ENCODE measurements at places on chromosomes 4 and X.

DNA sequence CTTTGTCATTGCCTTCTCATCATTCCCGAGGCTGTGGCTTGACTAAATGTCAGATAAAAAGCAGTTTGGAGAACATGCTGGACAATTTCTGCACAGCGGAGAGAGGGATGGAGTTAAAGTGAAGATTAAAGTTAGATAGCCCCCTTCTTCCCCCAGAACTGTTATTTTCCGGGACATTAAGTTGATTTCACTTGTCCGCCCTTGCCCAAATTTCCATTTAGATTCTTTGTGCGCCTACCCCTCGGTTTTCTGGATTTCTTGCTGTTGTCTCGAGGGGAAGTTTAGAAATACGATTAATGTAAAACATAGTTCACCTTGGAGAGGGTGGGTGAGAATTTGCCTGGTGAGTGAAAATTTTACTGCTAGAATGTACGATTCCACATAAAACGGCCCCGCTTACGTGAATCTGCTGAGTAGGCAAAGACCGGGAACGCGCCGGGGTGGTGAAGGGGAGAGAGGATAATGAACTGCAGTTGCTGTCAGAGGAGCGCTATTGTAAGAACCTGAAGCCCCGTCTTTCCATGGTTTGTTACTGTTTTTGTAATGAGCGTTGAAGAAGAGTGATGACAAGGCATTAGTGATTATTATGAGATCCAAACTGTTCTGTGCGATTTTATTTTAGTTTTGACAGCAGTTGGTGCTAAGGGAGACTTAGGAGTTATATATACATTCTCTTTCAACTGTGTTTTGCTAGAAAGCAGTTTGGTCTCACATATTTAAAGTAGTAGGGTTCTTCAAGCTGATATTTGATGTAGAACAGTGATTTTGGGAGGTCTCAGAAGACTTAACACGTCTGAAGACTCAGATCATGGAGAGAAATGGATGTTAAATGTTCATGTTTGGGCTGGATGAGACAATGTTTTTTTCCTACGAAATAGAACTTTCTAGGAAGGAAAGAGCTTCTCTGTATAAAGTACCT is 73.0 kb downstream of the AFF1 start:
- peak; percentile 63 for DNase-seq

DNA sequence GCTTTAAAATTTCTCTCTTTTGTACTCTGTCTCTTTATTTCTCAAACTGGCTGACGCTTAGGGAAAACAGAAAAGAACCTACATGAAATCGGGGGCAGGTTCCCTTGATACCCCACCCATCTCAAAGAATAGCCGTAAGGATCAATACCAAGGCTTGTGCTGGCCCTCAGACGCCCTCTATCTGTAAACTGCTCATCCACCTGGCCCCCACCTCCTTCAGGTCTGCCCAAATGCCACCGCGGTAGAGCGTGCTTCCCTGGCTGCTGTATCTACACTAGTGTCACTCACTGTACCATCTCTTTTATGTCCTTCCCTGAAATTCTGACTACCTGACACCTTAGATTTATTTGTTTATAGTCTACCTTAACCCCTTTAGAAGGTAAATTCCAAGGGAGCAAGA is 62.8 kb downstream of the SMIM20 start:
- DNase-seq, result no peak

DNA sequence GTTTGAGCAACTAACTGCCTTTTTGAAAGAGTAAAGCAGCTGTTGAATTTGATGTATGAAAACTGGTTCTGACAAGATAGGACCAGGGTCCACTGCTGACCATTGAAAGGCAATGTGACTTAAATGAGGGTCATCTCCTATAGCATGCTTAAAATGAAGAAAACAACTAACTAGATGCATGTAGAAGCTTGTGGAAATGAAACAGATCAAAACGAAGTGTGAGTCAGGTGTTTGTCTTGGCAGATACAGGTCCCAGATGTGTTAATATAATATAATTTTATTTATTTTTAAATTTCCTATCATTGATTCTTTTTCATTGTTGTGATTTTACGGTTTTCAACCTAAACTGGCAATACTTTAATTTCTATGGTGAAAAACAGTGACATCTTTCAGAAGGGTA is 83.6 kb downstream of the ATOH1 start:
- DNase-seq, result no peak

GRCh38 chr4:157888281-157888680 is 284.5 kb downstream of the GASK1B start:
- DNase-seq, result no peak

GRCh38 chr4:89308161-89308500 is 531 bp upstream of the GPRIN3 start:
- DNase-seq, result peak; percentile 1

GRCh38 chrX:69036674-69037573 is 128.3 kb downstream of the PJA1 start:
- no peak for DNase-seq

- DNase-seq, result no peak
Observed at GRCh38 chr4:78247536-78248285, 190.6 kb downstream of the FRAS1 start.

- peak; percentile 11 for DNase-seq
Observed at GRCh38 chrX:27966492-27966891, 14.8 kb downstream of the DCAF8L1 start.

DNA sequence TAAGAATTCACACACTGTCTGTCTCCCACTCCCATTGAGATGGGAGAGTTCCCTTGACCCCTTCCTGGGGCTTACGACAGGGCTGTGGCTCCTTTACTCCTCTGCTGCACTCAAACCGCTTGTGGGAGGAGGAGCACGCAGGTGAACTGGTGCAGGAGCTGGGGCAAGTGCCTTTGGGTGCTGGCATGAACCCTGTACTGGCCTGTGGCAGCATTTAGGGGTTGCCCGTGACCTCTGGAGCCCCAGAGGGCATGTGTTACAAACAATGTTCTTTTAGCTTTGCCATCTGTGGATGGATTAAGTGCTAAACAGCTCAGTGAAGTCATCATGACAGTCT is 21.8 kb upstream of the FTHL17 start:
- DNase-seq, result no peak

GRCh38 chrX:75957107-75957610 is 172.1 kb upstream of the MAGEE2 start:
- DNase-seq, result no peak

DNA sequence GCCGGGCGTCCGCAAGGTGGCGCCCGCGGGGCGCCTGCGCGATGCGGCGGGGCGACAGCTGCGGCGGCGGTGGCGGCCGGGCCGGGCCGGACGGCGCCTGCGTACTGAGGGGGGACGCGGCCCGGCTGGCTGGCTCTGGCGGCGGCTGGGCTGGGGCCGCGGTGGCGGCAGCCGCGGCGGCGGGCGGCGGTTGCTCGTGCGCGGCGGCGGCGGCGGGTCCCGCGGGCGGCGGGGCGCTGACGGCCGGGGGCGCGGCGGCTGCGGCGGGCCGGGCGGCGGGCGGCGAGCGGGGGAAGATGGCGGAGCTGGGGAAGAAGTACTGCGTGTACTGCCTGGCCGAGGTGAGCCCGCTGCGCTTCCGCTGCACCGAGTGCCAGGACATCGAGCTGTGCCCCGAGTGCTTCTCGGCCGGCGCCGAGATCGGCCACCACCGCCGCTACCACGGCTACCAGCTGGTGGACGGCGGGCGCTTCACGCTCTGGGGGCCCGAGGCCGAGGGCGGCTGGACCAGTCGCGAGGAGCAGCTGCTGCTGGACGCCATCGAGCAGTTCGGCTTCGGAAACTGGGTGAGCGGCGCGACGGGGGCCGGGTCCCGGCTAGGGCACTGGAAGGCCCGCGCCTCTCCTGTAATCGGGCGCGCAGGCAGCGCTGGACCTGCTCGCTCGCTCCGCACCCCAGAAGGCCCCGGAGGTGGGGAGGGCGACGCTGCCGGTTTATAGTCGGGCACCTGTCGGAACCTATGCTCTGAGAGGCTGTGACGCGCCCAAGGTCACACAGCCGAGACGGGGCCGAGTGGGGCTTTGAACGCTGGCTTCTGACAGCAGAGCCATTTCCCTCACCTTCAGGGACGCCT is at the start of gene TADA2B:
Gene TADA2B, plus strand, starts transcription at position 89 of the 853 bp plus-strand sequence. Its CDS starts 208 bp downstream, at position 297.
- DNase-seq, result peak; percentile 37

DNA sequence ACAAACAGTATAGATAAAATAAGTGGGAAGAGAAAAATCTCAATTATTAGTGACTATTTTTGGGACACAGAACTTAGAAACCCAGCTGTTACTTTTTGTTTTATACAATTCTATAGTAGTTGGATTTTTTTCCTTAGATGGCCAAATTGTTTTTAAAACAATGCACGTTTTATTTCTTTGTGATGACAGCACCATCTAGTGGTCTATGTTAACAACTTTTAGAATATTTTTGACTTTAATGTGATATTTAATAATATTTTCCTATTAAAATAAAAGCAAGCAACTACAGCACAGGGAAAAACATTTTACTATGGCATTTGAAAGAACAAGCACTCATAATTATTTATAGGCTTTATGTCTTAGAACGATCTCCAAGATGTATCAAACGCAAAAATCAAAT is 5.6 kb upstream of the SMIM31 start:
- peak; percentile 50 for DNase-seq

GRCh38 chrX:9730752-9731151 is 34.9 kb downstream of the GPR143 start:
- DNase-seq, result no peak

- no peak for DNase-seq
Observed at GRCh38 chrX:128057421-128057820, 5.2 kb upstream of the ACTRT1 start.

- peak; percentile 6 for DNase-seq
Observed at GRCh38 chrX:78747489-78747888, at the start of gene LPAR4. Gene LPAR4, plus strand, starts transcription at chrX:78747720. Its CDS starts 7,150 bp downstream, at chrX:78754870.

DNA sequence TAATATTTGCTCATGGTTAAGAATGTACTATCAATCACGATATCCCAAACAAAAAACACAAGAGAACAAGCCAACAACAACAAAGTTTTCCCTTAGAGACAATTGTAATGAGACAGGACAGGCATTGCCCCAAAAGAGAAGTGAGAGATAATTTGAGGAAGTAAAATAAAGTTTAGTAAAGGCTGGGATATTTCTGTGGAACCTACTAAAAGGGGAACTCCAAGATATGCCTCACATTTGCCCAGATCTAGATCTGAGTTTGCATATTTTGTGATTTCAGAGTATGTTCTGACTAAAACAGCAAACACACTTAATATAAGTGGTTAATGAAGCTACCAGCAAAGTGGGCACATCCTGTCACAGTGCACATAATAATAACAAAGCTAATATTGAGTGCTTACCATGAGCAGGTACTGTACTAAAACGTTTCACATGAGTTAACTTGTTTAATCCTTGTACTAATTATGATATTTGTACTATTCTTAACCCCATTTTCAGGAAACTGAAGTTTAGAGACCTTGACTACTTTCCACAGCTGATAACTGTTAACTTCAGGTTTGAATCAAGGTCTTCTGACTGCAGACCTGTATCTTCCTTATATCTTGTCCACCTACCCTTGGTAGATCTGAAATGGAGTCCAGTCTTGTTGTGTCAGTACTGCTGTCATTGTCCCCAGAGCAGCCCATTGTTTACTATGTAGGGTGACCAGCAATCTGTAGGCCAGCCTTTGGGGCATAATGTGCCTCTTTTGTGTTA is 26.0 kb upstream of the BMP2K start:
- peak; percentile 40 for DNase-seq

- DNase-seq, result no peak
Observed at GRCh38 chr4:27267339-27267969, 406.8 kb downstream of the STIM2 start.

- DNase-seq, result no peak
Observed at GRCh38 chr4:184444953-184445309, 29.4 kb downstream of the IRF2 start.

DNA sequence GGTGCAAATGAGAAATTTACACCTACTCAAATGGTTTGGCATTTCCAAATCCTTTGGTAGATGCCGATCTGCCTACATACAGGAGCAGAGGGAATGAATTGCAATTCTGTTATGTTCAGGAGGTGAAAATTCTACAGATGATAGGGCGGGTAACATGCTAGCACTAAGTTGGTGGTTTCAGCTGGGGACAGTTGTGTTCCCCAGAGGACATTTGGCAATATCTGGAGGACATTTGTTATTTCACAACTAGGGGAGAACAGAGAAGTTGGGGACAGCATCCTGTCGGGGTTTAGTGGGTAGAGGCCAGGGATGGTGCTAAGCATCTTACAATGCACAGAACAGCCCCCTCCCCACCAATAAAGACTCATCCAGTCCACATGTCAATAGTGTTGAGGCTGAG is 96.5 kb upstream of the PUDP start:
- no peak for DNase-seq

DNA sequence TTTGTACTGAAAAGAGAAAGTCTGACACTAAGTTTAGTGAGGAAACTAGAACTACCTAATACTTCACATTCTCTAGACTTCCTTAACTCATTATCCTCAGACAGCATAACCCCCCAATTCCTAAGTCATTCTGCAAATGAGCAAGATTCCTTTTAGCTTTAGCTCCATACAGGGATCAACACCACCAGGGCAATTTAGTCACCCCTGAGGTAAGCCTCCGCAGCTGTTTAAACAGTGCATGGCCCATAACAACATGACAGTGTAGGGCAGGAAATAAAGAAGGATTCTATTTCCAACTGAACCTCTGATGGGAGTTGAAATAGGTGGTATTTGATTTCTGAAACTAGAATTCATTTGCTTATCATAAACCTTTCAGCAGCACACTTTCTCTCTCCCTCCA is 112.8 kb upstream of the DKK2 start:
- no peak for DNase-seq

- no peak for DNase-seq
Observed at GRCh38 chrX:129556806-129557315, 16.8 kb downstream of the OCRL start.

DNA sequence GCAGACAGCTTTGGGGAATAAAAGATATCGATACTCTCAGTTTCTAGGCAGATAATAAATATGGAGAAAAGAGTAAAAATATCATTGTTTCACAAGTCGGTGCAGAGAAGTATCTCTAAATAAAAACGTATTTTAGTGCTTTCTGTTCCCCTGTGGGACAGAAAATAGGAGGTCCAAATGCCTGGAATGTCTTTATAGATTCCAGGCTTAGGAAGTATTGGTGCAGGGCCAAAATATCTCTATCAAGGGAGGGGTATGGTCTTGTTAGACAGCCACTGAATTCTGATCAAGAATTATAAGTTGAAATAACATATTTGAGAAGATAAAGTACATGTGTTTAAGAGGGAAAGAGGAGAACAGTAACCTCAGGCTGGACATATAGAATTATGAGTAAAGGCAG is 596.4 kb downstream of the PCDH18 start:
- peak; percentile 14 for DNase-seq

DNA sequence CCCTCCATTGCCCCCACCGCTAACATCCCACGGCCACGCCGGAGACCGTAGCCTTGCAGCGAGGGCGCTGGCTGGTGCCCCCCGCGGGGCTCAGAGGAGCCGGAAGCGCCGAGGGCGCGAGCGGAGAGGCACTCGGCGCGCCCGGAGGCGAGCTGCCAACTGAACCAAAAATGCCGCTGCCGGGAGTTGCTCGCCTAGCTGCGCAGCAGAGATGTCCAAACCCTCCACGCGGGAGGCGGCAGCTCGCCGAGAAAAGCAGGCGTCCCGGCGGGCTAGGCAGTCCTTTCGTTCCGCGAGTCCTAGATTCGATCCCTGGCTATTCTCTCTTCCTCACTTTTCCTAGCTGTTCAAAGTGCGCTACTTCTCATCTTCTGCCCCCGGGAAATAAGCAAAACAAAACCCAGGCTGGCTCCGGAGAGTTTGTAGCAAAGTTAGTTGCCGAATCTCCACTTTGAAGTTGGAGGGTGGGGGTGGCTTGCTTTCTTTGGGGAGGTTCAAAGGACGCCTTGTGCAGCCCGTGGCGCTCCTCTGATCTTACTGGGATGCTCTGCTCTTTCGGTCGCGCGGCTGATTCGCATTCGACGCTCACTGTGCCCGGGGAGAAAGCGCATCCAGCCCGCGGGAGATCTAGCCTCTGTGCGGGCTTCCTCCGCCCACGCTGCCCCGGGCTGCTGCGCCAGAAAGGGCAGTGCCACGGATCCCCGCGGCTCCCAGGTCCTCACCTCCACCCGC is 723 bp downstream of the NKX6-1 start:
- peak; percentile 37 for DNase-seq

GRCh38 chr4:102172341-102172740 is 172.9 kb downstream of the SLC39A8 start:
- DNase-seq, result no peak

Measured in fibroblast of the aortic adventitia (primary cell).